Activated naive CD4-positive, alpha-beta T cell treated with anti-CD3 and anti-CD28 coated beads for 36 hours (primary cell): ENCODE measurements at places on chromosomes 2 and 18.

DNA sequence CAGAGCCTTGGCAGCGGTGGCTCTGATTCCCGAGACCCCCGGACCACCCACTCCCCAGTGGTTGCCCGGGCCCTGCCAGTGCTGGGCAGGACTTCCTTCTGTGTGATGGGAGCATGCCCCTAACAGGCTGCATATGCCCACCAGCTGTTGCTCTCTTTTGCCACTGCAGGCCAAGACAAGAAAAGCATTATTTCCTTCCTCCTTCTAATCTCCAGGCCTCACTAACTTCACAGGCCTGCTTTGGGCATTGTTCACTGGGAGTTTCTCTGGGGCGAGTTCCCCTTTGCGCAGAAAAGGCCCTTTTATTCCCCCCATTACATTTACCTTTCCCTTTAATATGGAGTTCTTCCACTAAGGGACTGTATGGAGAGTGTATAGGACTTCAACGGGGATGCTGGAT lies 249.1 kb upstream of the SIX2 start:
- H3K27me3 ChIP-seq, result peaks cover 5% of the 10 kb centered on the region
- no peak overlapping the region for H3K27ac ChIP-seq
- no peak overlapping the region for H3K4me3 ChIP-seq
- DNase-seq, result no peak
- H3K4me1 ChIP-seq, result no peaks in the 10 kb centered on the region

DNA sequence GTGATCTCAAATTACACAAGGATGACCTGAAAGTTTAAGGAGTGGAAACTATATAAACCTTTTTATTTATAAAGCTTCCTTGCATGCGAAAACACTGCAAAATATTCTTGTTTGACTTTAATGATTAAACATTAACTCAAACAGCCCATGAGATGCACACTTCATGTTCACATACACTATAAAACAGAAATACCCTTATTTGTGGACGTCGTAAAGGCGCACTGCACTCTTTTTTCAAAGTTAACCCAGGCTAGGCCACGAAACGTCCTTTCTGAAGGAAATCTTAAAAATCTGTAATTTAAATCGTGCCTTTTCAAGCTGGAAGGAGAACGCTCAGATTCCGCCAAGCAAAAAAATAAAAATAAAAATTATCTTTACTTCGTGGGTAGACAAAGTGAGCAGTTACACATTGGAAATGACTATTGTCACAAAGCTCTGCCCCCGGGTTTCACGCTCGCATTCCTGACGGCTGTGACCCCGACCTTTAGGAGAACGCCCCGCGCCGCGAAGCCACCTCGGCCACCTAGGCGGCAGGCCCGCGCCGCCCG lies 728 bp downstream of the FAM168B start:
- H3K36me3 ChIP-seq, result peaks cover 11% of the 10 kb centered on the region
- H3K4me1 ChIP-seq, result peaks cover 26% of the 10 kb centered on the region
- H3K27me3 ChIP-seq, result no peaks in the 10 kb centered on the region

- peaks cover 4% of the 10 kb centered on the region for H3K4me1 ChIP-seq
- H3K36me3 ChIP-seq, result no peaks in the 10 kb centered on the region
- peaks cover 3% of the 10 kb centered on the region for H3K27me3 ChIP-seq
- H3K4me3 ChIP-seq, result no peak overlapping the region
- no peak overlapping the region for H3K27ac ChIP-seq
Measured at GRCh38 chr2:95005726-95006125, 19.8 kb upstream of the MAL start.

DNA sequence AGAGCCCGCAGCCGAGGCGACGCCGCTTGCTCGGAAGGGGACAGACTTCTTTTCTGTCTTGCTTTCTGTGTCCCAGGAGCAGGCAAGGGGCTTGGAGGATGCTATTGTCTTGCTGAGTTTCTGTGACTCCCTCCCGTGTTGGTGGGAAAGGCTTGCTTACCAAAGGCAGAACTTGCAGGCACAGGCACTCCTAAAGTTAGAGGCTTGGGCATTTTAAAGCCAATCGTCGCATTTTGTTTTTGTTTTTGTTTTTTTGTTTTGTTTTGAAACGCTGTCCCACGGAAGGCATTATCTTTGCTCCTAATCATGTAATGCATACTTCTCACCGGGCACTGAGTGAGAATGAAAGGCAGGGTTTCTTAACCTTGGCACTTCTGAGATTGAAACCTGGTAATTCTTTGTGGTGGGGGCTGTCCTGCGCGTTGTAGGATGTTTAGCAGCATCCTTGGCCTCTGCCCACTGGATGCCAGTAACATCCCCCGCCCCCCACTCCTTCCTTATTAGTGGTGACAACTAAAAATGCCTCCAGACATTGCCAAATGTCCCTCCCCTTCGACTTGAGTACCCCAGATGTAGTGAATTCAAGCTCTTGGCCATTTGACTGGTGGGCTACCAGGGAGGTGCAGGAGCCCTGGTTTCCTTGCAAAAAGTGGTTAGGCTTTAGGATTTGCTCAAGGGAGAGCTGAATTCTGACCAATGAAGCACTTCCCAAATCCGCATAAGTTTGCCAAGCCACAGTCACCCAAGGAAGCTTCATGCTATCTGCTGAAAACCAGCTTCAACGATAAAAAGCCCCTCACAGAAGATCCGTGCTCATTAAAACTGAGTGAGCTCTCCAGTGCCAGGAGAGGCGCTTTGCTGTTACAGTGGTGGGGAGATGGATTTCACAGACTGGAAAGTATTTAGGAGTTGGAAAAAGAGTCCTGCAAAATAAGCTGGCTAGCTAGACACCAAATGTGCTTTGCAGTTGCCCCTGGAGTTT lies 1.2 kb downstream of the ANTXR1 start:
- no peak overlapping the region for H3K27ac ChIP-seq
- no peaks in the 10 kb centered on the region for H3K36me3 ChIP-seq
- peaks cover 39% of the 10 kb centered on the region for H3K27me3 ChIP-seq

GRCh38 chr2:189236066-189236465 lies 56.5 kb upstream of the COL5A2 start:
- no peak overlapping the region for H3K27ac ChIP-seq
- H3K4me1 ChIP-seq, result peaks cover 27% of the 10 kb centered on the region
- no peak for DNase-seq

DNA sequence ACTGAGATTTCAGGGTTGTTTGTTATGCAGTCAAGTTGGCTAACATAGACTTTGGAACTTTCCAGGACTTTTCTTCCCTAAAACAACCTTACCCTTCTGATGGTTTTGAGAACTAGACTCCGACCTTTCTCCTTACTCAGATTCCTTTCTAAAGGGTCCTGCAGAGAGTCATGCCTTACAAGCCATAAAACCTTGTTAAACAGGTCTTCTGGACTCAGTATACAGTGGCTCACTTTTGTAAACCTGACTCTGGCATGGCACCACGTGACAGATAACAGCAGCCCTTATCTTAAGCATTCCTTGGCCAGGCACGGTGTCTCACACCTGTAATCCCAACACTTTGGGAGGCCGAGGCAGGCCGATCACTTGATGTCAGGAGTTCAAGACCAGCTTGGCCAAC lies 253.2 kb upstream of the RAB6C start:
- no peaks in the 10 kb centered on the region for H3K36me3 ChIP-seq
- H3K27me3 ChIP-seq, result peaks cover 2% of the 10 kb centered on the region
- no peaks in the 10 kb centered on the region for H3K4me1 ChIP-seq
- H3K27ac ChIP-seq, result no peak overlapping the region

DNA sequence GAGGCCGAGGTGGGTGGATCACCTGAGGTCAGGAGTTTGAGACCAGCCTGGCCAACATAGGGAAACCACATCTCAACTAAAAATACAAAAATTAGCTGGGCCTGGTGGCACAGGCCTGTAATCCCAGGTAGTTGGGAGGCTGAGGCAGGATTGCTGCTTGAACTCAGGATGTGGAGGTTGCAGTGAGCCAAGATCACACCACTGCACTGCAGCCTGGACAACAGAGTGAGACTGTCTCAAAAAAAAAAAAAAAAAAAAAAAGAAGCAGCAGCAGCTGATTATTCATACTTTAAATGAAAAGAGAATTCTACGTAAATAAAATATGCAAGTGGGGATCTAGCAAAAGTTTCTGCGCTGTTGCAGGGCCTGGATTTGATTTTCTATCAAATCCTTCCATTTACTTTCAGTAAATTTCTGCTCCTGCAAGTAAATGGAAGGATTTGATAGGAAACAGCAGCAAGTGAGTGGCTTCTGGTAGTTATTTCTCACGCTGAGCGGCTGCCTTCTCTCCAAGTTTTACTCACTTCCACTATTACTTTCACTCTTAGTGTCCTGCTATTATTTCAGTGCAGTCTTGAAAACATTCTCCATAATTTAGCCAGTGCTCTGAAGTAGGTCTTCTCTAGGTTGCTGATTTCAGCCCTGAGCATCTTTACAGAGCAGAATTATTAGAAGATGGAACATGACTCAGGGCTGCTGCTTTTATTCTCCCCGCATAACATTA lies 68.4 kb downstream of the SLC16A14 start:
- peaks cover 3% of the 10 kb centered on the region for H3K4me1 ChIP-seq
- no peak overlapping the region for H3K27ac ChIP-seq
- no peaks in the 10 kb centered on the region for H3K27me3 ChIP-seq
- peak; percentile 11 for DNase-seq
- no peak overlapping the region for H3K4me3 ChIP-seq
- H3K36me3 ChIP-seq, result no peaks in the 10 kb centered on the region

DNA sequence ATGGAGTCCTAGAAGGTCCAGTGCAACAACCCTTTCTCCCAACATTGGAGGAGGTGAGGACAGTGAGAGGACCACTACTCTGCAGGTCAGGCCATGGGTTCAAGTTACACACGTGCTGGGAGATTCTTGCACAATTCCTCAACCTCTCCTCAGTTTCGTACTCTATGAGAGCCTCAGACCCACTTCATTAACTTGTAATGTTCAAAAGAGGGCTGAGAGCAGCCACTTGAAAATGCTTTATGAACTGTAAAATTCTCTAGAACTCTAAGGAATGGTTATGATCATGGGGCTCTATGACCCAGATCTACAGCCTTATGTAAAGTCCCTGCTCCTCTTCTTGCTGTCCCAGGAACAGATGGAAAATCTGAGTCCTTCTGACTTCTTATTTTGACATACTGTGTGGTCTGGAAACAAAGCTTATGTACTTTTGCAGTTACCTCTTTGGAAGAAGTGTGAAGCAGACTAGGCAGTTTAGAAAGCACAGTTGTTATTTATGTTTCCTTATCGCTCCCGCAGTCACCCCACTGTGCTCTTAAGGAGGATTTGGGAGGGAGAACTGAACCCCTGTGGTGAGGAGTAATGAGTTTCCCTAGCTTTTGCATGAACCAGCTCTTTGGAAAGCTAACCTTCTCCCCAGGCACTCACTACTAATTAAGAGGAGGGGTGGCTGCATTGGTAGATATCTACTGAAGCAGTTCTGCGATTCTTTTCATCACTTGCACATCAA lies 296.6 kb downstream of the LRRTM1 start:
- no peak for DNase-seq
- no peaks in the 10 kb centered on the region for H3K4me1 ChIP-seq
- no peak overlapping the region for H3K27ac ChIP-seq
- no peak overlapping the region for H3K4me3 ChIP-seq

- H3K27me3 ChIP-seq, result no peaks in the 10 kb centered on the region
- no peak overlapping the region for H3K4me3 ChIP-seq
- no peaks in the 10 kb centered on the region for H3K4me1 ChIP-seq
- no peak for DNase-seq
- H3K27ac ChIP-seq, result no peak overlapping the region
Measured at GRCh38 chr2:147610496-147611040, 234.3 kb upstream of the ACVR2A start.

- no peak overlapping the region for H3K4me3 ChIP-seq
- H3K4me1 ChIP-seq, result no peaks in the 10 kb centered on the region
- H3K36me3 ChIP-seq, result no peaks in the 10 kb centered on the region
- H3K27ac ChIP-seq, result no peak overlapping the region
- DNase-seq, result no peak
Measured at GRCh38 chr18:10121786-10122515, 208.1 kb downstream of the VAPA start.

- peak overlapping the region; percentile 21 for H3K4me3 ChIP-seq
- peak overlapping the region; percentile 94 for H3K27ac ChIP-seq
- H3K36me3 ChIP-seq, result peaks cover 3% of the 10 kb centered on the region
- DNase-seq, result peak; percentile 76
Measured at GRCh38 chr2:197889041-197889440, 84.6 kb downstream of the PLCL1 start.

DNA sequence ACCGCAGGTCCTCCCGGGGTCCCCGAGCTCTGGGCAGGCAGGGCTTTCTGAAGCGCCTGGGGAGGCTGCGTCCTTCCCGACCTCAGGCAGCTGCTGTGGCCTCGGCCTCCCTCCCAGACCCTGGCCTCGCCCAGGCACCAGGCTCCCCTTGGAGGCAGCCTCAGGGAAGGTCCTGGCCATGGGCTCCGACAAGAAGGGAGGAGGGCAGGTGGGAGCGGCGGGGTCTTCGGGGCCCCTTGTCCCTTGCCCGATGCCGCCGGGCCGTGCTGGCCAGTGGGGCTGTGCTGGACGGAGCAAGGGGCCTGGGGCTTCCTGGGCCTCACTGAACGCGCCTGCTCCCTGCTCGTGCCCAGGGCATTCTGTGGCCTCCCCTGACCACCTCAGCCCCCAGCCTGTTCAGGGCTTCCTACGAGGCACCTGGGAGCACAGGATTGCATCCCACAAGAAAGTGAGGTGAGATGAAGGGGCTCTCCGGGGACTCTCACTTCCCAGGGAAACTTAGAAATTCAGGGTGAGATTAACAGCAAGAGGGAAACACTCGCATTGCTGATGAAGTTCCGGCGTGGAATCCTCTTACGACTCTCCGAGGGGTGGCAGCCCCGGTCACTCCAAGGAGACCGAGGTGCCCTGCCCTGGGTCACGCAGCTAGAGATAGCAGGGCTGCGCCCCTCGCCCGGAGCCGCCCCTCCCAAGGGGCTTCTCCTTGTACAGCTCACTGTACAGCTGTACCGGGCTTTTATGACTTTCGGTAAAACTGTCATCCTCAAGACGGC lies 778 bp downstream of the MFSD2B start:
- no peak for DNase-seq
- H3K36me3 ChIP-seq, result no peaks in the 10 kb centered on the region
- peaks cover 34% of the 10 kb centered on the region for H3K27me3 ChIP-seq
- peaks cover 2% of the 10 kb centered on the region for H3K4me1 ChIP-seq

DNA sequence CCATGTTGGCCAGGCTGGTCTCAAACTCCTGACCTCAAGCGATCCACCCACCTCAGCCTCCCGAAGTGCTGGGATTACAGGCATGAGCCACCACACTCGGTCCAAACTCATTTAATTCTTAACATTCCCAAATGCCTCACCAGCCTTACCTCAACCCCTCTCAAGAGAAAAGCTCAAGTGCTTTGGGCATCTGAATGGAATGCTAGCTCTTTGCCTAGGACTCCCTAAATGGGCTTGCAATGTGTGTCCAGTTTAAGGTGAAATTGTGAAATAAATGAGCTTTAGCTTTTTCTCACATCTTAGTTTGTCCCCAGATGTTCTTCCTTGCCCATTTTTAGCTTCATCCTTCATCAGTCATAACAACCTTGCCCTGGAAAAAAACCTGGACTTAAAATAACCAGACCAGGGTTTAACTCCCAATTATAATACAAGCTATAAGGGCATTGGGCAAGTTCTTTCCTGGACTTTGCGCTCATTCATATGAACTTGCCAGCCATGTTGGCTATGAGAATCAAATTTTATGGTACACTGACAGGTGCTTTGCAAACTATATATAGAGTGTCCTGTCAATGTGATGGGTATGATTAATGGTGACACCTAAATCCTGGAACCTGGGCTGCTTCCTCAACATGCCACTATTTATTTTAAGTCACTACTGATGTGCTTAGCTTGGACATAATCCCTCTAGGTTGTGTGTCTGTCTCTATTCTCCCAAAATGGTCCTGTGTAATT lies 95.1 kb upstream of the SERPINE2 start:
- H3K27ac ChIP-seq, result no peak overlapping the region
- no peak overlapping the region for H3K4me3 ChIP-seq
- H3K4me1 ChIP-seq, result no peaks in the 10 kb centered on the region
- DNase-seq, result no peak
